ENCODE measurements at places on chromosomes 6 and 20. TPM values are rescaled to one million over a fixed set of nuclear protein-coding genes. Genes with fewer than 3 reads are reported as not detected.

The HLA-DRB1 gene
- total RNA-seq = 34.0 TPM

The SMOC2 gene
- total RNA-seq = 0.58 TPM

GRCh38 chr6:122066200-122066599, 333.3 kb upstream of the HSF2 start:
- DNase-seq = no peak

DNA sequence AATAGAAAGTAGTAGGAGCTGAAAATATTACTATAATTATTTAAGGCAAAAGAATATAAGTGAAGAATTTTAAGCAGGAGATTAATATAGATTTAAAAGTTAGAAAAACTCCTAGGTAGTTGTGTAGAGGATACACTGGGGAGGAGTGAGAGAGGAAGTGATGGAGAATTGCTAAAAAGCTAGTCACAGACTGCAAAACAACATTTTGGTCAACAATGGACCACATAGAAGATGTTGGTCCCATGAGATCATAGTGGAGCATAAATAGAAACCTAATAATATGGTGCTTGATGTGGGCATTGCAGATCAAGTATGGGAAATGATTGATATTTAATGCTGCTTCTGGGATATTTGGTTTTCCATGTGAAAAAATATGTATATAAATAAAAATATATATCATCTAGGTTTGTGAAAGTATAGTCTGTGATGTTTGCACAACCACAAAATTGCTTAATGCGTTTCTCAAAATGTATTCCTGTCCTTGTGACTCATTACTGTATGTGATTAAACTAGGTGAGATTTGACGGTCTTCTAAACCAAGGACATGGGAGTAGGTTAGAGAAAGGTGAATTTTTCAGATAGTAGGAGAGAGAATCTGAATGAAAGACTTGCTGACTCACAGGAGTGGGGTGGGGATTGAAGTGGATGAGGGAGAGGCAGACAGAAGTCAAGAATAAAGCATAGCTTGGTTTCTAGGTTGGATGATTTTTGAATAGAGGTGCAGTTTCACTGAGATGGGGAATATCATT, 174.0 kb downstream of the BCKDHB start:
- DNase-seq = no peak
